ENCODE measurements at places on chromosomes 3 and 15.

DNA sequence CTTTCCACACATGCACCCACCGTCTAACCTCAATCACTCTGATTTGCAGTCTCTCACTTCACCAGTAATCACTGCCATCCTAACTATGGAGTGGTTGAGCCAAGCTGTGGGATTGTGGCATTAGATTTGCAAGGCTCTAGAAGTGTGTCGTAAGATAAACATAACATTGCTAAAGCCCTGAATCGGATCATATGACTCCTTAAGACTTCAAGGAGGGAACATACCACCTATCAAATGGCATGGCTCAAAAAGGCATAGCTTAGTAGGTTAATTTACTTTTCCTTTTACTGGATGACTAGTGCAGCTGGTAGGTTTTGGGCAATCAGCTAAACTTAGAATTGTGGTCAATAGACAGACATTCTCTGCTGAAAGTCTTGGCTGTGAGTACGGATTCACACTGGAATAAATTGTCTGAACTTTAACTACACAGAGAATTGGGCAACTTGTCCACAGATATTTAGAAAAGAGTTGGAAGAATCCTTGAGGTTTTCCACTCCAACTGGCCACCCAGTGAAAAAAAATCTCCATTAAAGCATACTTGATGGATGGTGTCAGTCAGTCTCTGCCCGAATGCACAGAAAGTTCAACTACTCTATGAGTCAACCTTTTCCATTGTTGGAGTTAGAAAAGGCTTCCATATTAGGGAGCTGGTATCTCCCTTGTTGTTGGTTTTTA, 476.7 kb upstream of the CBLB start:
- no peak for DNase-seq

DNA sequence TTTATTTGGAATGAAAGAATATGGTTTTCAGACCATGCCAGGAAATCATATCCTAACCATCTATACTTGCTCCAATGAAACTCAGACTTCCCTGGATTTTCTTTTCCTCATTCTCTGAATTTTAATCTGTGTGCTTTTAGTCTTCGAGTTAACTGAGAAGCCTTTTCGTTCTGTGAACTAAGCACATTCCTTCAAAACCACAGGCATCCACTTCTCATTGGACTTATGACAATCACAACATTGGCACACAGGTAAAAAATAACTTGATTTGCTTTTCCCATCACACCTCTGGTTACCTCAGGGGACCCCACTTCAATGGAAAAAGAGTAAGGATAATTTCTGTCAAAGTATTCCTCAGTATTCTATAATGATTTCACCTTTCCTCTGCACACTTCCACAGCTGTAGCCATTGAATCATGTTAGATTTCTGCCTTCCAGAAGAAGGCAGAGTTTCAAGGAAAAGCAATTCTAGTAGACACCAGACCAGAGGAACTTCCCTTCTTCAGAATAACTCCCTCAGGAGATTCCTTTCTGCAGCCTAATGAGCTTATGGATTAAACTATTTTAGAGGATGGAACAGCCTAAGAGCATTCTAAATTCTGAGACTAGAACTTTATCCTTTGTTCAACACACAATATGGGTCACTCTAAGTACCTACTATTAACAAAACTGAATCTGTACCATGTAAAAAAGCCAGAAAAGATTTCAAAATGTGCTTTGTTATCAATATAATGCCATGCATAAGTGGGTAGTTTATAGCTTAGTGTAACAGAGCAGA, 15.9 kb downstream of the COMMD2 start:
- no peak for DNase-seq

DNA sequence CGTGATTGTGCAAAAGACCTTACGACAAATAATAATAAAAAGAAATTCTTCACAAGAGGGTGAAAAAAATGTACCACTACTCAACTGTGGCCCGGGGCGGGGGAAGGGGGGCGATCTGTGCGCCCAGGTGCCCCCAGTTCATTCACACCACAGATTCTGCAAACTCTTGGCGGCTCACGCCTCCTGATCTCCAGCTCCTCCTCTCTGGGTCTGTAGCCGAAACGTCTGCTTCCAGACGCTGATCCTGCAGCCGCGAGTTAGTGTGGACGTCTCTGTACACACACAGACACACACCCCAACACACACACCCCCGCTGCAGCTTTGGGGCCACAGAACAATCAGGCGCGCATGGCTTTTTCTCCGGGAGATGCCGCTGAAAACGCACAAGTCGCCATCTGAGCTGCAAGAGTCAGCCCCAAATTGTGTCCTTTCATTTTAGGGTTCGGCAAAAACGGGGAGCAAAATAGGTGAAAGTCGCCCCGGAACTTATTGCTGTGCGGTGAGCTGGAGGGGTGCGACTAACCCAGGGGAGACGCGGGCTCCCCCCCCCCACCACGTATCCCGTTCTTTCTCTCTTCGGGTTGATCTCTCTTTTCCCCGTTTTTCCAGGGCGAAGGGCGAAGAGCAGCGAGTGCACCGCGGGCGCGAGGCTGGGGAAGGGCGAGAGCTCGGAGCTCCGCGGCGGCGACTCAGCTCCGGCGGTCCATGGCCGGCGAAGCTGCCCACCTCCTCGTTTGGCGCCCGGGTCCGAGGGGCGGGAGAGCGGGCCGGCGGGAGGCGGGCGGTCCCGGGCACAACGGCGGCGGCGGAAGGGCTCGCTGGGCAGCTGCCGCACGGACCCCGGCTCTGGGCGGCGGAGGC, 505 bp upstream of the WNT5A start:
- DNase-seq: no peak

GRCh38 chr3:124599779-124600693, 130.2 kb upstream of the UMPS start:
- DNase-seq: no peak

DNA sequence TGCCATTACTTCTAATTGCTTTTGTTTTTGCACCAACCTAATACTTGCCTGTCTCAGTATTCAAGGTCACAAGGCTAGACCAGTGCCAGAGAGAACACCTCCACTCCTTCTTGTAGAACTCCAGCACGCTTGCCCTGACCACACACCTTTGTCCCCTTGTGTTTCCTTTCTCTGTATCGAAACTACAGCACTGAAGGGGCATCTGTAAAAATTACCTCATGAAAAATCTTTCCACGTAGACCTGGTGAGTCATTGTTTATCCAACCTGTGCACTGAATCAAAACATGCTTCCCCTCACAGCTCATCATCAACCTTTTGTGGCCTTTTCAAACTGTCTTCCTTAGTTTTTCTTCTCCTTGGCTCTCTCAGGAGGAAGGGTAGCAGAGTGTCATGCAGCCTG, 259.5 kb downstream of the THRB start:
- no peak for DNase-seq

DNA sequence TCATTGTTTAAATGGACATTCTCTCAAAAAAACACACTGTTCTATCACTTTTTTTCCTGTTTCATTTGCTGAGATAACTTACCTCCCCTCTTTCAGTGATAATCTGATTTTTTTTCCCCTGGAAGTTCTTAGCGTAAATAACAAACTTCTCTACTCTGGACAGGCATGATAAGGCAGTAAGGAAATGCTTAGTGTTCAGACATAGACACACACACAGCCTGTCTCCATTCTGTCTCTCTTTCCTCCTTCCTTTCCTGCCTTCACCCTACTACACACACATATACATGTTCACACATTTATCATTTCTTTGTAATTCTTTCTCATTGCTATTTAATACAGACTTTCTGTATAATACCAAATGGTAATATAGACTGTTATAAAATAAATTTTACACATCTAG, 470.8 kb upstream of the ROBO1 start:
- DNase-seq: no peak

- no peak for DNase-seq
Measured at GRCh38 chr3:4597208-4597985, 104.2 kb downstream of the ITPR1 start.

GRCh38 chr3:156334841-156335545, 214.6 kb downstream of the KCNAB1 start:
- DNase-seq: no peak

GRCh38 chr15:73079565-73079964, 27.3 kb downstream of the NEO1 start:
- no peak for DNase-seq

Data from stimulated activated CD8-positive, alpha-beta memory T cell treated with anti-CD3 and anti-CD28 coated beads, Interleukin-12 subunit alpha, Interleukin-12 subunit beta, amount 100 ng/mL, for 1 hour (primary cell).